ENCODE measurements at places on chromosomes 5 and 9.
A peak's percentile ranks its signal among the peaks of the same experiment; 100 is the strongest.

DNA sequence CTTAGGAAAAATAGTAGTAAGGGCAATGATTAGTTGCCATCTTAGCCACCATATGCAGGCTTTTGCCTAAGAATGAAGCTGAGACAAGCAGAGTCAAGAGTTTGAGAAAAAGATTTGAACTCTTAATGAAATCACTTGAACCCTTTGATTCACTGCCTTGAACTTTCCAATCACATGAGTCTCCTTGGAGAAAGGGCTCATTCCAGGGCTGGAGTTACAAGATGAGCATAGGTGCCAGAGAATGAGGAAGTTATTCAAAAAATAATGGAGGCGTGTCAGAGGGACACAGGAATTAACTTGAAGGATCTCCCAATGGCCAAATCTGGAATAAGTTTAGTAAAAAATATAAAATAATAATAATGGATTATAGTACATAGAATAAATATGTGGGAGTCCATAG is 35.3 kb downstream of the MAT2B start:
- DNase-seq = no peak

GRCh38 chr5:32489791-32490562 is 45.4 kb upstream of the ZFR start:
- DNase-seq = peak; percentile 75

DNA sequence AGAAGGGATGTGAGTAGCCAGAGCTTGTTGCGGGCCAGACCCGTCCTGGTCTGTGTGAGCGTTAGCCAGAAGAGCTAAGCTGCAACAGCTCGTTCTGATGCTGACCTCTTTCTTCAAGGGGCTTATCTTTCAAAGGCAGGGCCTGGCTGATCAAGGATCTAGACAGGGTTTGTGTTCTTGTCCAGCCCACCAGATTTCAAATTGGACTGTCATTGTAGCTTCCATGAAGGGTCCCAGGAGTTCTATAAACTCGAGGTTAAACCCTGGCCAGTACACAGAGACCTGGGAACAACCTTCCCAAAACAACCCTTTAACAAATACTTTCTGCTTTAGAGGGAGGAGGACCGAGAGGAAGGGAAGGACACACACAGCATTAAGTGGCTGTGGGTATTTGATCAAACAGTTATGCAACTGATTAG is 153.0 kb upstream of the TUT7 start:
- no peak for DNase-seq

DNA sequence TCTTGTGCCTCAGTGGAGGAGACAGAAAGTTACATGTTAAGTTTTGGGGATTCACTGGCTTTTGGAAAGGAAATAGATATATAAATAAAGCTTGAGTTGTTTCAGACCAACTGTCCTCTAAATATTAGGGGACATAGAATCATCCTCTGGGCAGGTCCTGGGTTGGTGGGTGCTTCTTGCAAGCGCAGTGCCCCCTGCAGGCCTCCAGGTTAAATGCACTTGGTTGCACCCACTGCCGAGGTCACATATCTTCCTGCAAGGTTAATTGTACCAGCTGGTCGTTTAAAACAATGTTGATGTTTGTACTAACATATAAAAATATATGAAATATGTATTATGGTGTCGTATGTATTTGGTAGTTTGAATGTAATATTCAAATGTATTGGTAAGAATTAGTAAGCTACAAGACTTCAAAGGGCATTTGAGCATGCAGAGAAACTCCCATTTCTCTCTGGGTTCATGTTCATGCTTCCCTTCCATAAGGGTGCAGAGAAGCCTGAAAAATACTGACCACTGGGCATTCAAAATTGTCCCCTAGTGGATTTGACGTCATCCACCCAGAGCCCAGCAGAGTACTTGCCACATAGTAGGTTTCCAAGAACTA is 87.0 kb downstream of the ZNF618 start:
- DNase-seq = peak; percentile 55

- DNase-seq = no peak
Observed at GRCh38 chr9:94983552-94983951, 257.1 kb downstream of the AOPEP start.

DNA sequence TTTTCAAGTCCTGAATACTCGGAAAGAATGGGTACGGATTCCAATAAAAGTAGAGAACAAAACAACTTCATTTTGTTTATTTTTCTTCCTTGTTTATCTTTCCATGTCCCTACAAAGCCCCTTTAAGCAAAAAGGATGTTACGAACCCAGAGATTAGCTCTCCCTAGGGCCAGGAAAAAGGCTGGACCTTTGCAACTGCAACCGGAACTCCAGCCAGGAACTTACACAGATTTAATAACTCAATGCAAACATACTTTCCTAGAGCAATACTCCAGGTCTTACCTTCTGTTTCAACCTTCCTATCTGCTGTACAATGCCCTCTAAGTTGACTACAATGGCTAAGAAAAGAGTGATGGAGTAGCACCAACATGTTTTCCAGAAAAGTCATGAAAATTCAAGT is 7.0 kb downstream of the DENND1A start:
- DNase-seq = no peak

DNA sequence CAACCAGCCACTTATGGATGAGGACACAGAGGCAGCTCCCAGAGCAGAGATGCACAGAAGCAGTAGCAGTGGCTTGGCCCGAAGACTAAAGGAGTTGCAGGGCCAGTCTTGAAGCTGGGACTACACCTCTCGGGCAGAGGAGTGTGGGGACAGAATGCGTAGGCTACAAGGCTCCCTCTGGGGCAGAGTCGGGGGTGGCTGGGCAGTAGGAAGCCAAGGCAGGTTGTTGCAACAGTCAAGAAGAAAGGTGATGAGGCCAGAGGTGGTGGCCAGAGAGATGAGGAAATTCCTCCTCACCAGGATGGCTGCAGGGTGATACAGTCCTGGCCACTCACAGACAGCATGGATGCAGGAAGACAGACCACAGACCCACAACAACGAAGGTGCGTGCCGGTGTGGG is 4.9 kb upstream of the N4BP3 start:
- DNase-seq = no peak

- DNase-seq = no peak
Observed at GRCh38 chr9:89234205-89235067, 55.8 kb upstream of the SHC3 start.

GRCh38 chr5:150001660-150002486 is 1.3 kb downstream of the HMGXB3 start:
- peak; percentile 81 for DNase-seq

GRCh38 chr5:168869615-168870227 is 290.6 kb upstream of the PANK3 start:
- DNase-seq = no peak

DNA sequence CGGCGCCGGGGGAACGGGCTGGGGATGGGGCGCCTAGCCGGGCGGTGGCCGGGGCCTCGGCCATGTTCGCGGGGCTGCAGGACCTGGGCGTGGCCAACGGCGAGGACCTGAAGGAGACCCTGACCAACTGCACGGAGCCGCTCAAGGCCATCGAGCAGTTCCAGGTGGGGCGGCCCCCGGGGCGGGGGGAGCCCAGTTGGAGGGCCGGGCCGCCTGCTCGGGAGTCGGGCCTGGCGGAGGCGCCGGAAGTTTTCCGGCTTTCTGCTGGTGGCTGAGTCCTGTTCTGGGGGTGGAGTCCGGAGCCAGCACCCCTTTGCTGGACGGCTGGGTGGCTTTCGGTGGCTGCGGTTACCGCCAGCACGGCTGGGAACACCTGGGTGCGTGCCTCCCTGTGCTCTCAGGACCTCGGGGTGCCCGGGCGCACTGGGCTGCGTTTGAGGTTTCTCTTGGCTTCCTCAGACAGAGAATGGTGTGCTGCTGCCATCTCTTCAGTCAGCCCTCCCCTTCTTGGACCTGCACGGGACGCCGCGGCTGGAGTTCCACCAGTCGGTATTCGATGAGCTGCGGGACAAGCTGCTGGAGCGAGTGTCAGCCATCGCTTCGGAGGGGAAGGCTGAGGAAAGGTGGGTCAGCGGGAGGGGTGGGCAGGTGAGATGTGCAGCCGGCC is 454 bp downstream of the NELFB start:
- peak; percentile 35 for DNase-seq

DNA sequence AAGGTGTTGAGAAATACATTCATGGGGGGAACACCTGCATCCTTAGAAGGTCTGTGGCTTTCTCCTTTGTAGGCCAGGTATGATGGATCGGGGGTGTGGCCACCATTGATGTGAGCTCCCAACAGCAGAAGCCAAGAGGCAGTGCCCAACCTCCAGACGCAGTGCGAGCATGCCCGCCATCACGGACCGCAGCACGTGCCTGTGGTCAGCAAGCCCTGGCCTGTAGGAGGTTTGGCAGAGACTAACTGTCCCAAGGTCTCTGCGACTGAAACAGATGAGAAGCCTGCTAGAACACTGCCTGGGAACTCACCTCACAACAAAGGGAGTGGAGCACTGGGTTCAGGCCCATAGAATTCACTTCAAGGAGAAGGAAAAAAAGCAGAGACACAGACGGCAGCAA is 31.9 kb upstream of the ZNF354A start:
- DNase-seq = no peak

GRCh38 chr9:118444403-118444802 is 740.2 kb downstream of the TLR4 start:
- DNase-seq = no peak

DNA sequence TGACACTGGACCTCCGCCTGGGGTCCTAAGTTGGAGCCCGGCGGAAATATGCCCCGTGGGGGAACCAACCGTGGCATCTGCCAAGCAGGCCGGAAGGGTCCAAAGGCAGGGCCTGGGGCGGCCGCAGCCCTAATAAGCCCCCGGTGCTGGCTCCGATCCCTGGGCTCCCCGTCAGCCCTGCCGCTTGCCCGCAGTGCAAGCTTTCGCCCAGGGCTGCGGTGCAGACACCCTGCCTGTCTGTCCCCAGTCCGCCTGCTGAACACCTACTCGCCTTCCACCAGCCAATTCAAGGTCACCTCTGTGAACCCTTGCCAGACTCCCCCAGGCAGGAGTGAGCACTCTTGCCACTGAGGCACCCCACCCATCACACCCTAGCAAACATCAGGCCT is 502 bp upstream of the PTGR1 start:
- DNase-seq = no peak

GRCh38 chr5:170501931-170502330 is 1.9 kb upstream of the KCNIP1 start:
- no peak for DNase-seq

GRCh38 chr5:35087991-35088390 is 40.2 kb upstream of the AGXT2 start:
- DNase-seq = peak; percentile 83

- DNase-seq = no peak
Observed at GRCh38 chr5:6578676-6579343, 54.0 kb downstream of the NSUN2 start.

GRCh38 chr5:172097356-172097755 is 90.7 kb downstream of the STK10 start:
- no peak for DNase-seq

DNA sequence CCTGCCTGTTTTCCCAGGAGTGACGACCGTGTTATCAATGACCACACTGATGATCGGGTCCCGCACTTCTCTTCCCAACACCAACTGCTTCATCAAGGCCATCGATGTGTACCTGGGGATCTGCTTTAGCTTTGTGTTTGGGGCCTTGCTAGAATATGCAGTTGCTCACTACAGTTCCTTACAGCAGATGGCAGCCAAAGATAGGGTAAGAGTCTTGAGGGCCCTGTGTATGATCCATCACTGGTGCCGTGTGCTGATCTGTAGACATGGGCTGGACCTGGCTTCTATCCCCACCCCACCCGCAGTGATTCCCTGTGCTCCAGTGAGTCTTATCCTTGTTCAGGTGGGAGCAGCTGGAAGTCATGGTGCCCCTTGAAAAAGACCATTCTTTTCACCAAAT is 26.0 kb downstream of the GABRP start:
- DNase-seq = no peak

DNA sequence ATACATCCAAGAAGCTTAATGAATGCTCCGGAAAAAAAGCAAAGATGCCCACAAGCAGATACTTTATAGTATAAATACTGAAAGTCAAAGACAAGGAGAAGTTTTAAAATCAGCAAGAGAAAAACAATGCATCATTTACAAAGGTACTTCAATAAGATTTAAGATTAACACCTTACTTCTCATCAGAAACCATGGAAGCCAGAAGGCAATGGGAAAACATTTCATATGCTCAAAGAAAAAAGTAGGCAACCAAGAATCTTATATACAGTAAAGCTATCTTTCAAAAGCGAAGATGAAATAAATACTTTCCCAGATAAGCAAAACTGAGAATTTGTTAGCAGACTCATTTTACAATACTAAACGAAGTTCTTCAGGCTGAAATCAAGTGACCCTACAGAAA is 51.1 kb downstream of the ABHD17B start:
- DNase-seq = no peak

DNA sequence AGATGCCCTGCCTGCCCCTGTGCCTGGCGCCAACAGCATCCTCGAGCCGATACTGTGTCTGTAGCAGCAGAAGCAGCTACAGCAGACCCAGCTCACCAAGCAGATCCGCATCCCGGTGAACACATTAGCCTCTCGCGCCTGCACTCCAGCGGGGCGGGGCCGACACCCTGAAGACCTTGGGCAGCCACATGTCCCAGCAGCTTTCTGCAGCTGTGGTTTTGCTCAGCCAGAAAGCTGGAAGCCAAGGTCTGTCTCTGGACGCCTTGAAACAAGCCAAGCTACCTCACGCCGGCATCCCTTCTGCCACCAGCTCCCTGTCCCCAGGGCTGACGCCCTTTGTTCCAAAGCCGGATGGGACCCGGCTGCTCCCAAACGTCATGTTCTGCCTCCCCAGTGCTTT is 59.6 kb downstream of the ACTBL2 start:
- no peak for DNase-seq
